Sigmoid colon (tissue), 7 donors: ENCODE measurements at places on chromosomes 1 and 21. TPM values are rescaled to one million over a fixed set of nuclear protein-coding genes. Genes with fewer than 3 reads are reported as not detected.

The OR2T29 gene
- not detected for total RNA-seq

The LYPD8 gene
- 1.1 TPM for total RNA-seq

DNA sequence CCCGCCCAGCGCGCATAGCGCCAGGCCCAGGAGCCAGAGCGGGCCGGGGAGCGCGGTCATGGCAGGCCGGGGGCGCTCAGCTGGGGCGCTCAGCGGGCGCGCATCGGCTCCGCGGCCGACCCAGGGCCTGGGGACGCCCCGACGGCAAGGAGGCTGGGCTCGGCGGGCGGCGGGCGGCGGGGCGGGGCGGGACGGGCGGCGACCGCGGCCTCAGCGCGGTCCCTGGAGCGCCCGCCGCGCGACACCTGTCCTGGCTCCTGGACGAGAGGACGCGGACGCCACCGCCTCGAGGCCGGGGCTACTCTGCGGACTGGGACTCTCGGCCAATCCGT lies 273 bp downstream of the BMP8B start:
- H3K27me3 ChIP-seq = peaks cover 22% of the 10 kb centered on the region
- DNase-seq = no peak
- no peaks in the 10 kb centered on the region for H3K36me3 ChIP-seq
- peak overlapping the region; percentile 50 for H3K4me3 ChIP-seq

- H3K27ac ChIP-seq = no peak overlapping the region
- H3K36me3 ChIP-seq = no peaks in the 10 kb centered on the region
- no peak overlapping the region for H3K4me3 ChIP-seq
- DNase-seq = no peak
Observed at GRCh38 chr1:57549300-57549699, 125.4 kb upstream of the DAB1 start.

The AQP10 gene
- total RNA-seq = not detected

GRCh38 chr1:192592981-192593708 lies 17.6 kb downstream of the RGS1 start:
- no peaks in the 10 kb centered on the region for H3K27me3 ChIP-seq
- no peak overlapping the region for H3K4me3 ChIP-seq
- DNase-seq = no peak

DNA sequence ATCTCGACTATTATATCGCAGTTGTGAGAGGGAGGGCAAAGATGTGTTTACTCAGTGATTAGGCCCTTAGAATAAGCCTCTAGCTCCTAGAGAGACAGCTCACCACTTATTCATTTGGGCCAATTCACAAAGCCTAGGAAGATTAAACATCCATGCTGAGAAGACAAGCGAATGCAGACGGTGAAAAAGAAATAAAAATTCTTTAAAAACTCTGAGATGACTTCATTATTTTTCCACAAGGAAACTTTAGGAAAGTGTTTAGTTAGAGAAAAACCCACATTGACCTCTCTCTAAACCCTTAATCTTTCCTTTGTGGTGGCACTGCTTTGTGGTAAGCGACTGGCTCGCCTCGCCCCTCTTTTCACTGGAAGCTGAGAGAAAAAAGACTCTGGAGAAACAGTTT lies 146.8 kb upstream of the DMRTA2 start:
- H3K4me3 ChIP-seq = no peak overlapping the region
- no peaks in the 10 kb centered on the region for H3K4me1 ChIP-seq
- H3K27ac ChIP-seq = no peak overlapping the region
- H3K27me3 ChIP-seq = no peaks in the 10 kb centered on the region

DNA sequence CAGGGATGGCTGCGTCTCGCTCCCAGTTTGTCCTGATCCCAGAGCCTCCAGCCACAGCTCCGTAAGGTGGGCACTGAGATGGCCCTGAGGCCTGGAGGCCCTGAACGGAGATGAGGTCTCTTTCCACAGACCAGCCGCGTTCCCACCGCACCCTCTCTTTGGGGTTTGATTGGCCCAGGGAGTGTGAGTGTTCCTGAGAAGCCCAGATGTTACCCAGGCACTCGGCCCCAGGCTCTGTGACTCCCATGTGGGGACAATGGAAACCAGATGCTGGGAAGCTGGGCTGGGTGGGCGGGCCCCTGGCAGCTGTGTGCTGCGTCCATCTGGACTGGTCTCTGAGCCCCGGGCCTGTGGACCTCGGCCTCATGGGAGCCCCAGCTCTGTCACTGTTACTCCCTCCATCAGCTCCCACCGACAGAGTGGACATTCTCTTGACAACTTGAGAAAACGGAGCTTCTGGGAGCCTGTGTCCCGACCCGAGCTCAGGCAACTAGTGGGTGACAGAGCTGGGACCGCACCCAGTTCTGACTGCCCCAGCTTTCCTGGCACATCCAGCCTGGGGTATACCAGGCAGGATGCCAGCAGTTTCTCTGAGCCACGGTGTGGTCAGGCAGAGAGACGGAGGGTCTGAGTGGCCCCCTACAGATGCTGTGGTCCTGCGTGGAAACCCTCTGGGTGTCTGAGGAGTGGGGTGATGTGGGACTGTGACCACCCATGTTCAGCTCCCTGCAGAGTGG lies 9.8 kb upstream of the COL6A1 start:
- no peak overlapping the region for H3K4me3 ChIP-seq
- H3K4me1 ChIP-seq = no peaks in the 10 kb centered on the region
- peak overlapping the region; percentile 90 for H3K27ac ChIP-seq

The DFFA gene
- 19.3 TPM for total RNA-seq

The TSPEAR gene
- total RNA-seq = not detected

The MAP1LC3C gene
- total RNA-seq = 8.1 TPM

The IGSF5 gene
- 0.36 TPM for total RNA-seq

- H3K27me3 ChIP-seq = no peaks in the 10 kb centered on the region
- H3K4me3 ChIP-seq = no peak overlapping the region
- no peaks in the 10 kb centered on the region for H3K4me1 ChIP-seq
- peaks cover 3% of the 10 kb centered on the region for H3K36me3 ChIP-seq
Observed at GRCh38 chr1:25442178-25442577, 11.5 kb downstream of the MACO1 start.

The ARHGAP30 gene
- total RNA-seq = 6.1 TPM

The CACNA1E gene
- 0.36 TPM for total RNA-seq

The GIPC2 gene
- 2.5 TPM for total RNA-seq

- H3K4me1 ChIP-seq = peaks cover 39% of the 10 kb centered on the region
- H3K36me3 ChIP-seq = no peaks in the 10 kb centered on the region
- peak overlapping the region; percentile 68 for H3K27ac ChIP-seq
- no peaks in the 10 kb centered on the region for H3K27me3 ChIP-seq
Observed at GRCh38 chr1:232766904-232767303, 38.3 kb upstream of the MAP10 start.

The CNTN2 gene
- 2.6 TPM for total RNA-seq

GRCh38 chr21:31986035-31986856 lies 113.4 kb downstream of the HUNK start:
- no peaks in the 10 kb centered on the region for H3K27me3 ChIP-seq
- no peaks in the 10 kb centered on the region for H3K4me1 ChIP-seq
- no peak overlapping the region for H3K4me3 ChIP-seq

The UBXN10 gene
- total RNA-seq = 14.6 TPM

DNA sequence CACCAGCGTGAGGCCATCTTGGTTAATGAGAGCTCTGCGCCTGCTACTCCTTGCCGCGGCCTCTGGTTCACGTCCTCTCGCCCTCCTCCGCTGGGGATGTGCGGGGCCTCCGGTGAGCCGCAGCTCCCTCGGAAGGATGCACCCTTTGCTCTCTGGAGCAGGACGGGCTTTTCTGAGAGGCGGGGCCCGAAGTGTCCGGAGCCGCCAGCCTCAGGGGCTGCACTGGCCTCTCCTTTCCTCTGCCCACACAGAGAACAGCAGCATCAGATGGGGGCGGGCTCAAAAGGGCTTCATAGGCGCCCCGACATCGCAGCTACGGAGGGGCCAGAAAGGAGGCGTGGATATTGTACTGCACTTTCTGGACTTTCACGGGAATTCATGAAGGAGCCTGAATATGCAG lies 284.7 kb downstream of the CAMTA1 start:
- H3K4me1 ChIP-seq = peaks cover 6% of the 10 kb centered on the region
- no peak for DNase-seq
- peak overlapping the region; percentile 31 for H3K4me3 ChIP-seq

GRCh38 chr21:38380481-38381137 lies 117.7 kb downstream of the ERG start:
- no peaks in the 10 kb centered on the region for H3K27me3 ChIP-seq
- no peak overlapping the region for H3K27ac ChIP-seq
- H3K4me1 ChIP-seq = no peaks in the 10 kb centered on the region
- no peak for DNase-seq
- no peaks in the 10 kb centered on the region for H3K36me3 ChIP-seq

The GUCA2A gene
- total RNA-seq = not detected

The ST6GALNAC3 gene
- 1.9 TPM for total RNA-seq

DNA sequence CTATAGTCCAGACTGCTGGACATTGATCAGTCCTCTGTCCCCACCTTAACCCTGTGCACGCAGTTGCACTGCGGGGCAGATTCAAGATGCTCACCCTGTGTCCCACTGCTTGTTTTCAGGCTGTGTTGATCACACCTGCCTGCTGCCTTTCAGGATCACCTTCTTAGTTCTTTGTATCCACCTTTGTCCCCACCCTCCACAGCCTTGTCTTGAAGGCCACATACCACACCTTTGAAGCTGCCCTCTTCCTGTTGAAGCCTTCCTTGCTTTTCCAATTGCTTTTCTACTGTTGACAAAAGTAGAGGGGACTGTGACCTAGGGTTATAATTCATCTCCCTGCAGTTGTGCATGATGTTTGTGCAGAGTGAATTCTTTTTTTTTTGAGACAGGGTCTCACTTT lies 32.7 kb downstream of the UCK2 start:
- peaks cover 5% of the 10 kb centered on the region for H3K4me1 ChIP-seq
- H3K36me3 ChIP-seq = no peaks in the 10 kb centered on the region

- peaks cover 13% of the 10 kb centered on the region for H3K4me1 ChIP-seq
- H3K27me3 ChIP-seq = no peaks in the 10 kb centered on the region
- H3K36me3 ChIP-seq = no peaks in the 10 kb centered on the region
- H3K4me3 ChIP-seq = no peak overlapping the region
Observed at GRCh38 chr21:43903451-43904091, 38.5 kb downstream of the AGPAT3 start.

DNA sequence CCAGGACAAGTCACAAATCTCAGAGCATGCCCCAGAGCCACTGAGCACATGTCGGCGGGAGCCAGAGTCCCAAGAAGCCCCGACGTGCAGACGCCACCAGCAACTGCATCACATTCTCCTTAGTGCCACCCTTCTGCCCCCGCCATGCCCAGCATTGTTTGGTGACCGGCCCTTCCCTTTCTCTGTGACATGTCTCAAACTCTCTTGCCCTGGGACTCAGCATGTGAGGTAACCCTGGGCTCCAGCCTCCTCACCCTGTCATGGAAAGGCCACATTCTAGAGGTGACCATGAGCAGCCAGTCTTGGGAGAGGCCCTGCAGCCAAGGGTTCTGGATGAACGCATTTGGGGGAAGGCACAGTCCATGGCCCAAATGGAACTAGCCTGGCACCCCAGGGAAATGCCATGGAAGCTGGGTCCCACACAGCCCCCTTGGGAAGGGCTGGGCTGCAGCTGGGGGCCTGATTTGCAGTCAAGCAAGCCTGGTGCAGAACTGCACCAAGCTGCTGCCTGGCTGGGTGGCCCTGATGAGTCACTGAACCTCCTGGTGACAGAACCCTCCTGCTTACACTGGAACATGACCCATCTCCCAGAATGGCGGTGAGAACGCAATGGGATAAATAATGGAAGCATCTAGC lies 94.4 kb downstream of the ITPKB start:
- H3K4me3 ChIP-seq = no peak overlapping the region
- peaks cover 73% of the 10 kb centered on the region for H3K4me1 ChIP-seq
- DNase-seq = peak; percentile 62
- peak overlapping the region; percentile 79 for H3K27ac ChIP-seq
- peaks cover 22% of the 10 kb centered on the region for H3K36me3 ChIP-seq
- H3K27me3 ChIP-seq = no peaks in the 10 kb centered on the region

GRCh38 chr1:11529763-11530730 lies 51.1 kb downstream of the DISP3 start:
- no peaks in the 10 kb centered on the region for H3K36me3 ChIP-seq
- H3K4me3 ChIP-seq = no peak overlapping the region
- DNase-seq = no peak
- H3K27me3 ChIP-seq = peaks cover 3% of the 10 kb centered on the region
- H3K4me1 ChIP-seq = no peaks in the 10 kb centered on the region
- no peak overlapping the region for H3K27ac ChIP-seq

The CFAP126 gene
- not detected for total RNA-seq

The KRTAP11-1 gene
- total RNA-seq = not detected

- DNase-seq = peak; percentile 93
- H3K36me3 ChIP-seq = no peaks in the 10 kb centered on the region
- peaks cover 13% of the 10 kb centered on the region for H3K4me1 ChIP-seq
- no peaks in the 10 kb centered on the region for H3K27me3 ChIP-seq
- H3K27ac ChIP-seq = no peak overlapping the region
Observed at GRCh38 chr1:205438213-205439158, 16.6 kb upstream of the LEMD1 start.

The LMX1A gene
- total RNA-seq = 0.28 TPM
